Neuronal stem cell (in vitro differentiated cells): ENCODE measurements at places on chromosomes 5 and 9.

GRCh38 chr5:168608386-168608785, 29.2 kb upstream of the PANK3 start:
- DNase-seq, result no peak

GRCh38 chr5:143964919-143965318, 153.0 kb downstream of the HMHB1 start:
- no peak for DNase-seq

GRCh38 chr9:79014929-79015699, 556.7 kb upstream of the TLE4 start:
- no peak for DNase-seq

- DNase-seq, result no peak
These were observed 3.2 kb downstream of the OR1J1 start for GRCh38 chr9:122474561-122474960.

DNA sequence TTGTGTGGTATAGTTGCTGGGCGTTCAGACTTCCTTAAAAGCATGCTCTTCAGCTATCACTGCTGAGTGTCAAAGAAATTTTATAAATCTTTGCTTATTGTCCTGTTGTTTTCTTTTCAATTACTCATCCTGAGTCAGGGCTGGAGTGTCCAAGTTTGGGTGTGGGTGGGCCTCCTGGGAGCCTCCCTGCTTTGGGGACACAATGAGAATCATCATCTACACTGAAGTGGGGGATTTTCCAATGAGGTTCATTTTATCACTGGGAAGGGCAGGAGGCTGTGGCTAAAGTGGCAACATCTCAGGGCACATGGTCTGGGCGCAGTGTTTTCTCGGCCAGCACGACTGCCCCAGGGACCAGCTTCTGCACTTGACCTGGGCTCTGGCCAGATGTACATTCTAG, 19.5 kb downstream of the GFPT2 start:
- no peak for DNase-seq

GRCh38 chr5:107112216-107112615, 558.5 kb downstream of the EFNA5 start:
- DNase-seq, result no peak

DNA sequence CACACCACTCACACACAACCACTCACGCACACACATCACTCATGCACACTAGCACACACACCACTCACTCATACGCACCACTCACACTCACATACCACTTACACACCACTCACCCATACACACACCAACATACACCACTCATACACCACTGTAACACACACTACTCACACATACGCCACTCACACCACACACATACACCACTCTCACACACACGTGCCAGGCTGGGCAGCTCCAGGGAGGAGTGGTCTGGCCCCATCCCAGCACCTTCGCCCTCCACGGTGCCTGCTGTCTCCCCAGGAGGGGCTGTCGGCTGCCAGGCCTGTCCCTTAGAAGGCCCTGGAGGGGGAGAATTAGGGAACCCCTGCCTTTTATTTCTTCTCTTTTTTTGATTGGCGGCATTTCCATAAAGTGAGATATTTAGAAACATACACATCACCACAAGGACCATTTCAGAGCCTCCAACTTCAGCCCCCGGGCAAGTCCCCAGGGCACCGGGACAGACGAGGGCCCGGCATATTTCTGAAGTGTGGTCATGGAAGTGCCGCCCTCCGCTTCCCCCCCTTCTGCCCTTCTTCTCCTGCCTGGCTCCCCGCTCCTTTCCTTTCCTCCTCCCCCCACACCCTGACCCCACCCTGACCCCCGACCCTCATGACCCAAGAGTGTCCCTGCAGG, 6.3 kb upstream of the ASB6 start:
- no peak for DNase-seq

- DNase-seq, result no peak
These were observed 36.9 kb downstream of the CLINT1 start for GRCh38 chr5:157821822-157822622.

DNA sequence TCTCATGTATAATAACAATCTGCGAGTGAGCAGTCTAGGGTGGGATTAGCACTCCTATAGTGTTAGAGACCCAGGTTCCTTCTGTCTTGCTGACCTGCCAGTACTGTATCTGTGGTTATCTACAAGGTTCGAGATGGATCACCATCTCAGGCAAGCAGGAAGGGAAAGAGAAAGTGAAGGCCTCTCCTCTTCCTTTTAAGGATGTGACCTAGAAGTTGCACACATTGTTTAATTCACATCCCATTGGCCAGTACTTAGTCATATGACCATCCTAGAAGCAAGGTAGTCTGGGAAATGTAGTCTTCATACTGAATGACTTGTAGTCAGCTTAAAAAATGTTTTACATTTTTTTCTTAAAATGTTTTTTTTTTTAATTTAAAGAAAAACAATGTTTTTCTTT, 168.6 kb downstream of the CARTPT start:
- no peak for DNase-seq

- no peak for DNase-seq
These were observed 335.5 kb downstream of the FBXL7 start for GRCh38 chr5:15835514-15835913.

GRCh38 chr5:36444582-36445418, 143.1 kb upstream of the RANBP3L start:
- no peak for DNase-seq

GRCh38 chr5:62969409-62970120, 390.9 kb downstream of the LRRC70 start:
- no peak for DNase-seq
